ENCODE measurements at places on chromosomes 7 and 10.

- no peak for DNase-seq
These were observed 430.2 kb upstream of the KCND2 start for GRCh38 chr7:119842786-119843185.

GRCh38 chr7:139940866-139941265, 111.8 kb downstream of the TBXAS1 start:
- peak; percentile 20 for DNase-seq

- no peak for DNase-seq
These were observed 34.6 kb upstream of the LSM8 start for GRCh38 chr7:118149394-118149793.

- no peak for DNase-seq
These were observed 235.9 kb downstream of the SLC25A13 start for GRCh38 chr7:96085953-96086352.

GRCh38 chr10:92492748-92493240, 81.1 kb downstream of the IDE start:
- no peak for DNase-seq

DNA sequence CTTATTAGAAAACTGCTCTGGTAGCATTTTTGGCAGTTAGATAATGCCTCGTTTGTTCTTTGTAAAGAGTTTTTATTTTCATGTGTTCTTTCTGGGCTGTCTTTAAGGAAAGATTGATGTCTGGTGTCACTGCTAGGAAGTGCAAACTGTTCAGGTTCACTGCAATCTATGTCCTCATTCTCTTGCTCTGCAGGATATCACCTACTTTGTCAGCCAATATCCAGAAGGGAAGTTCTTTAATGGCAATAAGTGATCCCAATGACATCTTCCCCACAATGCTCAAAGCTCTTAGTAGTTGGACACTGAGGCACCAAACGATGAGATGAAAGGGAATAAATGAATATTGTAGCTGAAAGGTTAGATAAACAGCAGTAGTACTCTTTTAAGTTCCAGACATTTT, 115.1 kb downstream of the AGMO start:
- DNase-seq, result no peak

DNA sequence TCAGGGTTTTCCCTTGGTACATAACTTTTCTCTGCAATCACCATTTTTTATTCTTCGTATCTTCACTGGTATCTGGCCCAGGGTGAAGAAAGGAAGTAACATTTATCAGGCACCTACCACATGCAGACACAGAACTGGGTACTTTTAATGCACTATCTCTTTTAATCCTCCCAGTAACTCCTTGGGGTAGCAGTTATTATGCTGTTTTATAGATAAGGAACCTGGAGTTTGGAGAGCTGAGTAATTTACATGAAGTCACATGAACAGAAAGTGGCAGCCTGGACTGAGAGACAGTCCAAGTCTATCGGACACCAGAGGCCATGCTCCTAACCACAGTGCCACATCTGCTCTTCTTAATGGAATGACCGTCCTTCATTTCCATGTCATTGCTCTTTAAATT, 117.1 kb upstream of the PODXL start:
- DNase-seq, result no peak

DNA sequence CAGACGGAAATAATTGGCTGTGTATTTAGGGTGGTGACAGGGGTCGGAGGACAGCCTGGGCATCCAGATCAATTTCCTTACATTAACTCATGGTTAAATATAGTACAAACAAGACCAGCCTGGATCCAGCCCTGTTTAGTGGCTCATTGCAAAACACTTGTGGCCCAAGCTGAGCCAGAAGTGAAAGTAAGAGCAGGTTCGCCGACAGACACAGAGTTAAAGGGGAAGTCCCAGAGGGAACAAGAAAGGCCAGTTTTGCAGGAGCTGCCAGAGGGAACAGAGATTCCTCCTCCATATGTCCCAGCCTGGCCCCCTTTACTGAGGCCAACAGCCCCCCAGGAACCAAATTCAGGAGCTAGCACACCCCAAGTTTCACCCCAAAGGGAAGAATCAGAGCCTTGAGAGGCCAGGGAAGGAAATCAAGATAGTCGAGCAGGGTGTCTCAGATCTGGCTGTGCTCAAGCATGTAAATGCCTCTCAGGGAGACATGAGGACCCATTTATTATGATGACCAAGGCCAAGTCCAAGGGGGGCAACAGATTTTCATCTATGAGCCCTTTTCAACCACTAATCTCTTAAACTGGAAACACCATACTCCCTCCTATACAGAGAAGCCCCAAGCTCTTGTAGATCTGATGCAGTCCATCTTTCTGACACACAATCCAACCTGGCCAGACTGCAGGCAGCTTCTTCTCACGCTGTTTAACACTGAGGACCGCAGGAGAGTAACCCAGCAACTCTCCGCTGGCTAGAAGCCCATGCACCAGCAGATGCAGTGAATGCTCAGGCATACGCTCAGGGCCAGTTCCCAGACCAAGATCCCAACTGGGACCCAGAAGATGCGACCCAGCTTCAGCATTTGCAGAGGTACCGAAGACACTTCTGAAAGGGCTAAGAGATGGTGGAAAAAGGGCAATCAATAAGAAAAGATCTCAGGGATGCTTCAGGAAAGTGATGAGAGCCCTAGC, 15.9 kb upstream of the ADCK2 start:
- DNase-seq, result peak; percentile 69

- DNase-seq, result no peak
These were observed 83.6 kb upstream of the MPP7 start for GRCh38 chr10:28386503-28386868.

- no peak for DNase-seq
These were observed 331.1 kb downstream of the BICC1 start for GRCh38 chr10:58843760-58844159.

- DNase-seq, result no peak
These were observed 398.1 kb downstream of the CDC14C start for GRCh38 chr7:49322476-49322875.

DNA sequence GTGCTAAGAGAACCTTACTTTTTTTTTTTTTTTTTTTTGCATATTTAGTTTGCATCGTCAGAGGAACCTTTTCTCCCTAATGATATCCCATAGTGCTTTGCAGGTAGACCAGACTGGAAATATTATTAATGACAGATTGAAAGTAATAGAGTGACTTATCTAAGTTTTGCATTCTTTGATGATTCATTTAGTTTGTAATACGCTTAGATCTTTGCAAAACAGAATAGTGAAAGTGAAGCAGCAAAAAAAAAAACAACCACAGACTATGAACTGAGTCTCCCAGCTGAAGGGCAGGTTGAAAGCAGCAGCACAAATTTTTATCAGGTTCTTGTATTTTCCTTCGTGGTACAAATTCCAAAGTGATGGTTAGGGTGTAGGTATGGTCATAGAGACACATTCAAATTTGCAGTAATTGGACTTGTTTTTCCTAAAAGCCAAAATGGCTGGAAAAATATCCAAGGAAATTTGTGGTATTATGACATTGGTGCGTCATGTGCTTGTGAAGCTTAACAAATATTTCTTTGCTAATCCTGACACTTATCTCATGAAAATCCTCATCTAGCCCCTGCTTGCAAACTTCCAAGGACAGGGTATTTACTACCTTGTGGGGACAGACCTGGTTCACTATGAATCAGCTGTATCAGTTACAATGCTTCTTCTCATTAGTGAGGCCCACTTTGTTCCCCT, 81.8 kb upstream of the CREB5 start:
- DNase-seq, result no peak

DNA sequence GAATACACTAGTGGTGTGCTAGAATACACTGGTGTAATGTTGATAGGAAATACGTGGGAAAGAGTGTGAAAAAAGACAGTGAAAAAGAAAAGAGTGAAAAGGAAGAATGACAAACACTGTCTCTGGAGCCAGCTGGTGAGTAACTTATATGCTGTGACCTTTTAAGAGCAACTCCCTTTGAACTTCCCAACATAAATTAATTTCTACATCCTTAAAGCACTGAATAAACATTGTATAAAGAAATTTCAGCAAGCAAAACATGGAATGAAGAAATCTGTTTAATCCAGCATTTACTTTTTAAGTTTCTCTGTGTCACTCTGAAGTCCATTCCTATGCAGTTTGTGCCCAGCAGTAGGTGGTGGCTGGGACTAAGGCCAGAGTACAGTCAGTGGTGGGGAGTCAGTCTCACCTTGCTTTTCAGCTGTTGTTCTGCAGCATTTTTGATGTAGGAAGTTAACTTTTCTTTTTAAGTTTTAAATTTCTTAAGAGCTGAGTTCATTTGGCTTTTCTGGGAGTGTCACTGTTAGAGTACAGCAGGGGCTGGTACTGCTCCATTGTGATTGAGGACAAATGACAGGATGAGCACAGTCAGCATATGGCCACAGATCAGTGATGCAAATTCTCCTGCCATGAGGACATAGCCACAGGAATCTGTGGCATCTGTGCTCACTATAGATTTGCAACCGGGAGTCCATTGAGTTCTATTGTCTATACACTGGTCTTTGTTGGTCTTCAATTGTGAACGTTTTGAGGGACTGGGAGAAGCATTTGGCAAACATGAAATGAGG, 321.8 kb downstream of the ZNF248 start:
- no peak for DNase-seq

DNA sequence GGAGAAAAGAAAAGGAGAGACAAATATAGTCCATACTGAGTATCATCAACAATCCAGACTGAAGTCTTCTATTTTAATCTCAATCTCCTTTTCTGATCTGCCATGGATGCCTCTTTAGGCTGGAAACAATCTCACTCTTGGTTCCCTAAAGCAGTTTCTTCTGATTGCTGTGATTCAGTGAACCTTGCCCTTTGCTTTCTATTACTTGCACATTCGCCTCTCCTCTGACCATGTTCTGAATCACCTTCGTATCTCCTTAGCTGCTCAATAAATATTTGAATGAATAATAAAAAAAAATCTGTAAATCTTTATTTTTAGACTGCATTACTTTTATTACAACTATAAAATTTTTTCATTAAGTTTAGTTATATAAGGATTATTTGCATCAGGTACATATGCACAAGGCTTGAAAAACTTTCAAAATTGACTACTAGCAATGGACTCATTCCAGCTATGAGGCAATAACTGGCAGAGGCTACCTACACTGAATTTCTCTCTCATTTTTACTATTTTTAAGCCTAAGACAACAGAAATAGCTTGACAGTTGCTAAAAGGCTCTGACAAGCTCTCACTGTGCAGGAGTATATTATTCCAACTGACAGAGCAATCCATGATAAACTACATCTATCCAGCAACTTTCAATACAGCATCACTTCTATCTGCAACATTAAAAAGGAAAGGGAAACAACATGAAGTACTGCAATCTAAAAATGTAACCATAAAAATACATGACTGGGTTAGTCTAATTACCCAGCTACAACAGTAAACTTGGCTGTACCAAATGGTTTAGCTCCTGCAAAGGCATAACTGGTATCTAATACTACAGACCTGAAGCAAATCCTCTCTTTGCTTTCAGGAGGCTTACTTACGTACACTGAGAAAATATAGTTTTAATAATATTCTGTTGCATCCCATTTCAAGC, 25.6 kb downstream of the TM9SF3 start:
- peak; percentile 45 for DNase-seq

GRCh38 chr10:33247221-33247922, 87.1 kb downstream of the NRP1 start:
- DNase-seq, result no peak

- no peak for DNase-seq
These were observed 2.9 kb downstream of the PCBD1 start for GRCh38 chr10:70885481-70885880.

Data from fibroblast of pulmonary artery (primary cell).